Stimulated activated CD4-positive, alpha-beta T cell treated with anti-CD3 and anti-CD28 coated beads, Interleukin-12 subunit alpha, Interleukin-12 subunit beta, amount 100 ng/mL, for 48 hours (primary cell): ENCODE measurements at places on chromosomes 1 and 21.

- no peak for DNase-seq
These were observed 8.0 kb upstream of the HEATR1 start for GRCh38 chr1:236612349-236612748.

DNA sequence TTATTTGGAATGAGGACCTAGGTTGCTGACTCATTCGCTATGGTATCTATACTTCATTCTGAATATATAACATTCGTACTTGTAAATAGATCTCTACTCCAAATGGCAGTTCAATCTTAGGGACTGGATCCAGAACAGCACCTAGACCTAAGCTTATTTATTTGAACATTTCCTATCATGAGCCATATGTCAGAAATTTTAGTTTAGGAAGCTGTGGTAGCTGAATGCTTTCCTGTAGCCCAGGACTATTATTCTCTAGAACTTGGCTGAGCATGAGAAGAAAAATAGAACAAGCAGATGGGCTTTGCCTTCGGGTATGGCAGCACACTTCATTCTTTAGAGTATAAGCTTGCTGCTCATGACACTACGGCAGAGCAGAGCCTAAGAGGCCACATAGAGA lies 1114.4 kb upstream of the B3GALT2 start:
- DNase-seq = no peak

DNA sequence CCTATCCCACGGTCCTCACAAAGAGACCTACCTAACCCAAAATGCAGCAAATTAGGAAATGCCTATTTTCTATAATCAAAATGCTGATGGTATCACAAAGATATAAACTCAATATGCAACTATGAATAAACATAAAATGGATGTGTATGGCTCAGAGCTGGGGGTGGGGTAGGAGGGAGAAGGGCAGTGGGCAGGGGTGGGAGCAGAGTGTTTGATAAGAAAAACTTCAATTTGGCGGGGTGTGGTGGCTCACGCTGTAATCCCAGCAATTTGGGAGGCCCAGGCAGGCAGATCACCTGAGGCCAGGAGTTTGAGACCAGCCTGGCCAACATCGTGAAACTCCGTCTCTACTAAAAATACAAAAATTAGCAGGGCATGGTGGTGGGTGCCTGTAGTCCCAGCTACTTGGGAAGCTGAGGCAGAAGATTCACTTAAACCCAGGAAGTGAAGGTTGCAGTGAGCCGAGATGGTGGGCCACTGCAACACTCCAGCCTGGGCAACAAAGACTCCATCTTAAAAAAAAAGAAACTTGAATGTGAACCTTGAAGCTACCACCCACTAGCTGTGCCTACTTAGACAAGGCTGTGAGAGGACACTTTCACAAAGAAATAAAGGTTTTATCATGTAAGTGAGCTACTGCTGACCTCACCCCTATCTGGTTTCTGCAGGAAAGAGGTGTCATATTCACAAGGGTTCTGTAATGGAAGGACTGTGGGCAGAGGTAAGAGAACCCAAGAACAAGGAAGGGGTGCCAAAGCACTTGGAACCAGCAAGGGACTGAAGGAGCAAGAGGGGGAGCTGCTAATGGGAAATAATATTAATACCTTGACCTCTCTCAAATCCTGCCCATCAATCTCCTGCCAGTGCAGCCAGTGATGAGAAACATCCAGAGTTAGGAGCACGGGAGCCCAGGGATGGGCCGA lies 53.0 kb downstream of the HLCS start:
- DNase-seq = no peak

GRCh38 chr1:16017461-16018303 lies at the start of gene HSPB7:
Gene HSPB7, minus strand, starts transcription at chr1:16018043. Its CDS starts 80 bp downstream, at chr1:16017963.
- no peak for DNase-seq

GRCh38 chr1:107640207-107640606 lies 324.8 kb downstream of the VAV3 start:
- no peak for DNase-seq

DNA sequence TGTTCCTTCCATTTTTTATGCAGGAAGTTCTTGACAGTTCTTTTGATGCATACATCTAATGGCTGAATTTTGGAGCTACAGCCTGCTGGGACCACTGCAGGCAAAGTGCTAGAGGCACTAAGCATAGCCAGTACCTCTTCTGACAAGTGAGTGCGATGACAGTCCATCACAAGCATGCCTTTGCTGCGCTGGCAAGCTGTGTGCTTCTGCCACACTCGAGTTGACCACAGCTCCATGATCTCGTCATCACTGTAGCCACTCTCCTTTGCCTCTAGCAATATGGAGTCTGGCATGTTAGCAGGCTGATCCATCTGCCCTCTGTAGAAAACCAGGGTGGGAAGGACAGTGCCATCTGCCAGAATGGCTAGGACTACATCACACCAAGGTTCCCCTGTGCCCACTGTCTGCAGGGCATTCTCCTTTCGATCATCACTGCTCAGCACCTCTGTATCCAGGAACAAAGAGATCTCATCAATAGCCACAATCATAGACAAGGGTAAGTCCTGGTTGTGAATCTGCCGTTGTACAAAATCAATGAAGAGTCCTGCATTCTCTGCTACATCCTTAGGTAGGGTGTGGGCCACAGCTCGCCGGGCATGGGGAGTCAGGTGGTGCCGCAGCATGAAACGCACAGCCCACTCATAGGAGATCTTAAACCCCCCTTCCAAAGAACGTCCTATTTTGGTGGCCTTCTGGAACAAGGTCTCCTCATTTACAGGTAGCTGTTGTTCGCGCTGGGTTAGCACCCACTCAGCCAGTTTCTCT lies 6.0 kb downstream of the PSMB4 start:
- no peak for DNase-seq

GRCh38 chr1:178142806-178143205 lies 48.9 kb downstream of the RASAL2 start:
- no peak for DNase-seq

- DNase-seq = no peak
These were observed 4.2 kb downstream of the ADCY10 start for GRCh38 chr1:167909691-167910180.

DNA sequence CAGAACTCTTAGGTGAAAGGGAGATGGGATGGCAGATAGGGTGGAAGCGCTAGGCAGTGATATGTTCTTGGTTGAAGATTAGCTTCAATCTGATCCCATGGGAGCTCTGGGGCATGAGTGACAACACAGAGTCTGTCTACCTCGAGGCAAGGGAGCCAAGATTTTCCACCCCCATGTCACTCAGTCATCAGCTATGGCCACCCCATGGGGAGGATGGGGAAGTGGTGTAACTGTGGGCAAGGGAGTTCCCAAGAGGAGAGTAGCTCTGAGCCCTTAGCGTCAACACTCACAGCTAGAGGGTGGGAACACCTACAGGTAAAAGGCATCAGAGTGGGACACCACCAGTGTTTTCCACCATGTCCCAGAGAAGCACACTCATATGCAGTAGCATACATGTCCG lies 30.3 kb upstream of the C1QA start:
- DNase-seq = no peak
